ENCODE measurements at places on chromosomes 2 and 18.

GRCh38 chr2:133433455-133434451, 134.5 kb downstream of the NCKAP5 start:
- DNase-seq = no peak

- DNase-seq = no peak
Observed at GRCh38 chr2:65397122-65397521, 35.3 kb downstream of the SPRED2 start.

DNA sequence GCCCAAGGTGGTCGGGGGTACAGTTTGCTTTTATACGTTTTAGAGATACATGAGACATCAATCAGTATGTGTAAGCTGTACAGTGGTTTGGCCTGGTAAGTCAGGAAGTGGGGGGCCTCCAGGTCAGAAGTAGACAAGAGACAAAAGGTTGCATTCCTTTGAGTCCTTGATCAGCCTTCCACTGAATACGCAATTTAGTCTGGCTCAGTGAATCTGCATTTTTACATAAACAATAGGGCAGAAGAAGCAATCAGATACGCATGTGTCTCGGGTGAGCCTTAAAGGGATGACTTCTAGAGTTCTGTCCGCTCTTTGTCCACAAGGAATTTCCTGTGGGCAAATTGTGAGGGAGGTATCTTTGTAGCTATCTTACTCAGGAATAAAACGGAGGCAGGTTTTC, 87.2 kb downstream of the SOWAHC start:
- no peak for DNase-seq

DNA sequence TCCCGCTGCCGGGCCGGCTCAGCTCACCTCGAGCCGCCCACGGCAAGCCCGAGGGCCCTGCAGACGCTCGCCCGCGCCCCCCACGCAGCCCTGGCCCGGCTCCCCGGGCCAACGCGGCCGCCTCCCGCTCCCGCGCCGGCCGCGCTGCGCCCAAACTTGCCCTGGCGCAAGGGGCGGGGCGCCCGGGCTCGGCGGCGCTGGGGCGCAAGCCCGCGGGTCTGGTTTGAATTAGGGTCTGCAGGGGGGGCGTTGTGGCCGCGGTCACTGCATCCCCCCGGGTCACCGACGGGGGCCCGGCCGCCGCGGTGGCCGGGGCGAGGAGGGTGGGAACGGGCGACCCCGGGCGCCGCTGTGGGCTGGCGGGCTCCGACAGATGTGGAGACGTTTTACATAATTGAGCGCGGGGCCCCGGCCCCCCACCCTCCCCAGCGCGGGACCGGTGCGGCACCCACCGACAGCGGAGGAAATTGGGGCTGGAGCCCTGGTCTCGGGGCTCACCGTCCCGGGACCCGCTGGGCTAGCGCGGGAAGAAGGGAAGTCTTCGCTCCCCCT, 690 bp downstream of the SDC1 start:
- DNase-seq = no peak

- DNase-seq = no peak
Observed at GRCh38 chr2:219172231-219173154, 2.7 kb upstream of the SLC23A3 start.

DNA sequence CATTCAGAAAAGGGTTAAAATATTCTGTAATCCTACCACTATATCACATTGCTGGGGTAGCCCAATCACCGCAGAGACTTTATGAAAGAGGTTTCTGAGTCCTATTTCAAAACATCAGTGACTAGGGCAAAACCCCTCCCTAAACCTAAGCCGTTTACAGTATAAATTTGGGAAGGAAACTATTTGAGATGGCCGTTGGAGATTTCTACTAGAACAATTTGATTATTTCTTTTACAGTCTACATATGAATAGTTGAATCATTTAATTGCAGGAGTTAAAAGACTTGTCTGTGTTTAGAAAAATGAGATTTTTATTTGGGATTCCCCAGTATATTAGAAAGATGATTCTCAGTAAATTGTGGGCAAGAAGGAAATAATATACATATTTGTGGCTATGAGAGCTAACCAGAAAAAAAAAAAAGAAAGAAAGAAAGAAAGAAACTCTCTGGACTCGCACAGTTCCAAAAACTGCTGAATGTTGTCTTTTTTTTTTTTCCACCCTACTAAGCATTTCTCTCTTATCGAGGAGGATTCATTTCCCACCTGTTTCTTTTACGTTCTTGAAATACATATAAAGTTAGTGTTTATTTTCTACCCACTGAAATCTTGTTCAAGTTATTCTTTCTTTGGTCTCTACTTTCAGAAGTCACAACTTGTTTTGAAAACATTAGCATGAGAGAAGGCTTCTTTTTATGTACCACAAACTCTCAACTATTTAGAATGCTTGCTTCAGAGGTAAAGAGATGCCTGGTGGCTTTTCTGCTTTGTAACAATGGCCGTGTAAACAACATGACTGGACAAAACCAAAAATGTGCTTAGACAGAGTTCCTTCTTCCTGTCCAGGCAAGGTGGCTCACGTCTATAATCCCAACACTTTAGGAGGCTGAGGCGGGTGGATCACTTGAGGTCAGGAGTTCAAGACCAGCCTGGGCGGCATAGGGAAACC, 65.9 kb downstream of the BCL2 start:
- no peak for DNase-seq

- DNase-seq = no peak
Observed at GRCh38 chr2:84823788-84824187, 57.1 kb downstream of the TRABD2A start.

GRCh38 chr2:121833358-121833723, 77.9 kb downstream of the TSN start:
- DNase-seq = no peak

DNA sequence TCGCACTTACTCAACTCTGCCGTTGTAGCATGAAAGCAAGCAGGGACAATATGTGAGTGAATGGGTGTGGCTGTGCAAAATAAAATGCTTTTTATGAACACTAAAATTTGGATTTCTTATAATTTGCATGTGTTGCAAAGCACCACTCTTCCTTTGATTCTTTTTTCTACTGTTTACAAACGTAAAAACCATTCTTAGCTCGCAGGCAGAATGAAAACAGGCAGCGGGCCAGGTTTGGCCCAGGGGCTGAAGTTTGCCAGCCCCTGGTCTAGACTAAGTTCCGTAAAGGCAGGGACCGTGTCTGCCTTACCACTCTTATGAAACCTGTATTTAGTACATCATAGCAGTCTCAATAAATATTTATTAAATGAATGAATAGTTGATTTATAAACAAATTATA, 83.7 kb upstream of the SPATS2L start:
- DNase-seq = no peak

- DNase-seq = no peak
Observed at GRCh38 chr18:58112174-58112573, 68.1 kb downstream of the NEDD4L start.

DNA sequence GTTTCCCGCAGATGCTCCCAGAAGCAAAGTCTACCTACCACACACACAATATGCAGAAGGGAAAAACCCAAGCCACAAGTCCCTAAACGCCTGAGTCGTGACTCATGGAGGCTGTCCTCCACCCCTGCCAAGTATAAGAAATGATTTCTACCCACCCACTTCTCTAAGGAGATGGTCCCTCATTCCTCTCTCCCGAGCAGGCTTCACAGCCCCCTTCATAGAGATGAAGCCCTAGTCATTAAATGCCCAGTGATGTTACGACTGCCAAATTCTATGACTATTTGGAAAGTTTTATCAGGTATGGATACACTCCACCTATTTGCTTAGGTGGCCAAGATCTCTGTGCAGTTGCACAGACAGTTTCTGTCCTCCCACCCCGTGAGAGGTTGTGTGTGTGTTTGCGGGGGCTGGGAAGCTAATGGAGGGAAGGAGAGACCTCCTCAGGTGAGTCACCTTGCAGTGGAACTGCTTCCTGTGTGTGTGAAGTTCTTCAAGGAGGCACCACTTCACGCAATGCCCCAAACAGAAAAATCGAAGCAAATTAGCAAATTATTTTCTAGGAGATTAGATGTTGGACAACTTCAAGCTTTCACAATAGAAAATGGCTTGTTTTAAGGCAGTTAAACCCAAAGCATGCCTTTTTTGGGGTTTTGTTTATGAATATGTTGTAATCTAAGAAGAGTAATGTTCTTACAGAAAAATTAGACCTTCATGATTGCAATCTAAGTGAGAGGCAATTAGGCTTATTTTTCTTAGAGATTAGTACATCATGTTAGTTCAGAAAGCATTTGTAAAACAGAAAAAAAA, 175.2 kb downstream of the TGIF1 start:
- DNase-seq = no peak

- no peak for DNase-seq
Observed at GRCh38 chr18:54673936-54674335, 82.9 kb downstream of the DYNAP start.

DNA sequence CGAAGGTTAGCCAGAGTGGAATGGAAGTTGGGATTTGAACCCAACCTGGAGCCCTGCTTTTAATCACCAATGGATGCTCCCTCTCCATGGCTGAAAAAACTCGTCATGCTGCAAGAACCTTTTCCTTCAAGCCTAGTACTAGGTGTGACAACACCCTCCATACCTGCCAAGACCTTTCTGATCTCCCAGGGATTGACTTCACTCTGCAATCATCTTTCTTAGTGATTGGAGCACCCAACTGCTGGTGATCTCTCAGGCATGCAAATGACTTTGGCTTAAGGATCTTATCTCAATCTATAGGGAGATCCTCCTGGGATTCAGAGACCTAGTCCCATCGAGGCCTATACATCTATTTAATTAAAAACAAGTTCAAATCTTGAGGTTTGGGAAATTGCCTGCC, 23.5 kb upstream of the ITGB6 start:
- DNase-seq = no peak

DNA sequence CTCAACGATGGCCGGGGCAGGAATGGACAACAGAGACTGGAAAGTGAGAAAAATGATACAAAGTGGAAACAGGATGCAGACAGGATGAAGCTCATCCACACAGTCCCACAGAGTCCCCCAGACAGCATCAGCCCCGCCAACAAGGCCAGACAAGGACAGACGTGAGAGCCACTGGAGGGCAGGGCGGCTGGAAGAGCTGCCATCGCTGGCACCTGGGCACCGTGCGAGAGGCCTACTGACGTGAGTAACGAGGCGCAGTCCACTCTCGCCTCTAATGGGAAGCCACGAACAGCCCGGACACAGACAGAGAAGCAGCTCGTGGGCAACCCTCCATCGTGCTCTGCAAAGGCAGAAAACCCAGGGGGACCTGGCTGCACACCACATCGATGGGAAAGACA, 17.1 kb downstream of the HDAC4 start:
- no peak for DNase-seq

DNA sequence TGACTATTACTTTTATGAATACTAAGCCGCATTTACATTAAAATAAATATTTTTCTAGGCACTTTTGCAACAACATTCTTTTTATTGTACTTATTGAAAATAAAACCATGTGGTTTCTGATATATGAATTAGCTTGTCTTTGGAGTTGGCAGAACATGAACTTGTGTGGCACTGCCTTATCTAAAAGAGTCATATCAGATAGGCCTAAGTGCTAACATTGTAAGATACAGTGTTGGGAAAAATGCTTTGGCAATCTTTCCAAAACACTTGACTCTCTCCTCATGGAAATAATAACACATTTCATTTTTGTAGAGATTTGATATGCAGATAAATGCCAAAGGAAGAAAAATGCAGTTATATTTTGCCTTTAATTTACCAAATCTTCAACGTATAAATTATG, 191.7 kb downstream of the ERBB4 start:
- no peak for DNase-seq

GRCh38 chr18:42078711-42079110, 123.7 kb downstream of the PIK3C3 start:
- DNase-seq = no peak

DNA sequence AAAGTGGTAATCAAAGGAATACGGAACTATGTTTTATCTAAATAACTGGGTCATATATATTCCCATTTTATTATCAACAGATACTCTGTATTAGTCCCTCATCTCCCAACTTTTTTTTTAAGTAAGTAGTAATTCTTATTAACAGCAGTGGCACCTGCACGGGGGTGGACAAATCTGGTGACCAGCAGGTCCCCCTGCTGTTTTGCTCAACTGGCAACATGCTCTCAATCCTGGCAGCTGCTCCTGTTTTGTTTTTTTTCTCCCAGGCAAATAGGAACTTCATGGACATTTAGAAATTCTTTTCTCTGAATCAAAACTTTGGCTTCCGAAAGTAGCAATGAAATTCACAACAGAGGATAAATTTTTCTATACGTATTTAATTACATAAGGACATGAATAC, 193.5 kb downstream of the SS18 start:
- no peak for DNase-seq

GRCh38 chr2:9222239-9222892, 15.8 kb downstream of the ASAP2 start:
- DNase-seq = no peak

GRCh38 chr18:12231986-12232385, 22.2 kb upstream of the CIDEA start:
- no peak for DNase-seq

- DNase-seq = no peak
Observed at GRCh38 chr2:118667348-118667747, 180.1 kb downstream of the EN1 start.

DNA sequence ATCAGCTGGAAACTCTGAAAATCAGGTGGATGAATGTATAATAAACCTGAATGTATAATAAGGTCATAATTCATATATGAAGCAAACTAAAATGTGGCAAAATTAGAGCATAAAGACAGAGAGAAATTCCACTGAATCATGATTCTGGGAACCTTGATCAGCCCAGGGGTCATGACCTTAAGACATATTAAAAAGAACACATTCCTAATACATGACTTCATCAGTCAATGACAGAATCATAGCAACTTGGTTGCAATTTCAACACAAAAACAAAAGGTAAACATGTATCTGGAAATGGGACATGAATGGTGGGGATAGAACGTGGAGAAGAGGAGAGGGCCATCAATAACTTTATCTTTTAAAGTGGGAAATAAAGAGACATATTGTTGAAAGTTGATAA, 17.6 kb downstream of the AFF3 start:
- no peak for DNase-seq

GRCh38 chr2:176917-177316, 86.9 kb downstream of the SH3YL1 start:
- DNase-seq = no peak

Data from iPS DF 19.7 (cell line).